ENCODE measurements at places on chromosomes 2 and 18.

- DNase-seq: no peak
These were observed 332.2 kb upstream of the LRP1B start for GRCh38 chr2:142463047-142463446.

DNA sequence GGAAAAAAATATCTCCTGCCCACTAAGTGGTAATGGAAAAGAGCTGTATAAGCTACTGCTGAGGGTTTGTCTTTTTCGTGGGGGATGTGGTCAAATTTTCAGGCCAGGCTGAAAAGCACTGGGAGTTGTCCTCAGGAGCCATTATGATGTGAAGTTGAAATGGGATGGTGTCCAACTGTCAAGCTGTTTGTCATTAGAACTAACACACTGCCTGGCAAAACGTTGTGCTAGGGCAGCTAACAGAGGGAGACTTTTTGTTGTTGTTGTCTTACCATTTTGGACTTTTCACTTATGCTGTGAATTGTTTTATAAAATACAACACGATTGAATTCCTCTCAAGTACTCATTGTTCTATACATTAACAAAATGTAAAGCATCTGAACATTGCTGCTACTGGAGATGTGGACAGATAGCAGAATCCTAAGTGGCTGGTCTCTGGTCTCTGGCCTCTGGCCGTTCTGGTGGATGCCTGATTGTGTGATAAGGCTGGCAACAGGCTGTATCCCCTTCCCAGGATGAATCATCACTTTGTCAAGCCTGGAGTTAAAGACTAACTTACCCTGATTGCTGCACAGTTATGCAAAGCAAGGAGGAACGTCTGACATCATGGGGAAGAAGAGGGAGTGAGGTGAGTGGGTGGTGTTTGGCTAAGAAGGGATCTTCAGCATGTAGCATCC, 2.3 kb downstream of the MYO1B start:
- no peak for DNase-seq

DNA sequence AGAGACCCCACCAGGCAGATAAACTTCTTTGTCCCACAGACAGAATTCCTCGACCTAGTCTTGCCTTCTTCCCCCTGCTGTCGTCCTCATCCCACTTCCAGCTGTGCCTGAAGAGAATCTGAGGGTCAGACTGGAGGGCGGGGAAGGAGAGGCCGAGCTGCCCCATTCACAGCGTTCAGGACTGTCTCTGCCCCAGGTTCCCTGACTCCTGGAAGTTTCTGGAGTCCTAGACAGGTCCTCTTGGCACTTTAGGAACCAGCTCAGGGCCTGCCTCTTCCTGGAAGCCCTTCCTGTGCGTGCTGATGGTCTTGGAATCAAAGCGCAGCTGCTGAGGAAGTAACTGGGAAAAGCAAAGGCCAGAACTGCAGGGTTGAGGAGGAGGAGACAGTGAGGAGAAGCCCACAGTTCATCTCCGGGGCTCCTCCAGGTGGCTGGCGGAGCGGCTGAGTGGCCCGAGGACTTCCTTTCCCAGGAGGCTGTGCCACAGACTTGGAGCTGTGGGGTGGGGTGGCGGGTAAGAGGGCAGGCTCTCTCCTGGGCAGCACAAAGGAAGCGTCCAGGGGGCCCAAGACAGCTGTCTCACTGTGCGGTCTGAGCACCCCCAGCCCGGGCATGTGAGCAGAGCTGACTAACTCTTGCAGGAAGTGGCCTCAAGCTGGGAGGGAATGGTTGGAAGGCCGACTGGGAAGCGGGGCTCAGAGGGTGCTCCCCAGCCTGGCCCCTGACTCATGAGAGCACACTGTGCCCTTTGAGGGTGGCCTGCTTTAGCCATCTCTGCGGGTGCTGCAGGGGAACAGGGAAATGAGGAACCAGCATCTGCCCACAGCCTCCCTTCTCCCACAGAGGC, 39.5 kb downstream of the SDC1 start:
- peak; percentile 80 for DNase-seq

DNA sequence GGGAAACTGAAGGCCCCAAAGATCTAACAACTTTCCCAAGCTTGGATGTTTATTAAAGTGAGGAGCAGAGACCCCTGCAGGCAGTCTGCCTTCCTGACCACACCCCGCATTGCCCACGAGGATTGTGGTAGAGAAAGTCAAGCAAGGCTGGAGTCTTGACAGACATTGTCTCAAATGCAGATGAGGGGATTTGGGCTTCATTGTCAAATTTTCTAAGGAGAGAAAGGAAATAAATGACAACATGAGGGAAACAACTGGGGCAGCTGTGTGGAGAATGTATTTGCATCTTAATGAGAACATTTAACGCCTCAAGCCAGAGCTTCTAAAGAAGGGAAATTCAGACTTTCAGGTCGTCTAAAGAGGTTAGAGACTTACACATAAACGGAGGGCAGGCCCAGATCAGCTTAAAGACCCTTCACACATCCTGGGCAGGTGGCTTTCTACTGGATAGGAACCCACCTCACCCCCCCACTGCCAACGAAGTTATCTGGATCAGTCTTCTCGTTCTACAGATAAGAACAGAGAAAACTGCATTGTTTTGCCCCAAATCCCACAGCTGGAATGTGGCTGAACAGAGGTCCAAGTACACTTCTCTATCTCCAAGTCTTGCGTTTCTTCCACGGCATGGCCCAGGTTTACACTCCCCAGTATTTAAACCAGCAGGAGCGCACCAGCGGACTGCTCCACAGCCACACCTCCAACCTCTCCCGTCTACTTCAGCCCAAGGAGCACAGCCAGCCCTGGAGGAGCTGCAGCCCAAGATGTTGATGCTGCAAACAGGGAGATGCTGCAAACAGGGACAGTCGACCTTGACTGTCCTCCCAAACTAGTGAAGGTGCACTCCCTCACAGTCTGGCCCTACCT, 16.2 kb upstream of the SCG2 start:
- no peak for DNase-seq

DNA sequence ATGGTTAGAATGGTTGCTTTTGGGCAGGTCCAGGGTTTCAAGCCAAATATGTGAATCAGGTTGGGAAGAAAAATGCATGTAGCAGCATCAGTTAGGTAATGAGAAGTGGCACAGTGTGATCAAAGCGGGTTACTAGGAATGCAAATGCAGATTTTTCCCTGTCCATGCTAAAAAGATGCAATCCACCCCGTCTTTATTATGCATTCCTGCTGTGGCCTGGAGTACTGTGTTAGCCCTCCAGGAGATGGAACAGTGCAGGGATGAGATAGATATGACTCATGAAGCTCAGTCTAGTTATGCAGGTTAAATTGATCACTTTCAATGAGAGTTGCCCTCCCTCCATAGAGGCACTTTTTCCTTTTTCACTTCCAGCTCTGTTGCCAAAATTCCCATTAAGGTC, 283.8 kb downstream of the CTNNA2 start:
- DNase-seq: no peak

- DNase-seq: no peak
These were observed 258.0 kb downstream of the MTX2 start for GRCh38 chr2:176526995-176527901.

DNA sequence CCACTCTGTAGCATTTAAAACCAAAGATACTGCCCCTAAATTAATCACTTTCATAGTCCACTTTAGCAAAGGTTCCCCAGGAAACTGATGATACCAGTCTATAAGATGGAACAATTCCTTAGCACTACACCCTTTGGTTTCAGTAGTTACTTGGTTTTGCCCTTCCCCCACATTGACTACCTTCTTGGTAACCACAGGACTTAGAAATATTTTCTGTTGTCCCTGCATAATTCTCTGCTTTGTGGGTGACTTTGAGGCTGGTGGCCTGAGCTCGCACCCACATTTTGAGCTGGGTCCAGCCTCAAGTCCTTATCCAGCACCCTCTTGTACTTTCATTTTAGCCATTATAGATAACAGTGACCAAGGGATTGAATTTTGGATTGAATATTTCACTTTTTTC, 23.1 kb downstream of the ELP2 start:
- DNase-seq: no peak

DNA sequence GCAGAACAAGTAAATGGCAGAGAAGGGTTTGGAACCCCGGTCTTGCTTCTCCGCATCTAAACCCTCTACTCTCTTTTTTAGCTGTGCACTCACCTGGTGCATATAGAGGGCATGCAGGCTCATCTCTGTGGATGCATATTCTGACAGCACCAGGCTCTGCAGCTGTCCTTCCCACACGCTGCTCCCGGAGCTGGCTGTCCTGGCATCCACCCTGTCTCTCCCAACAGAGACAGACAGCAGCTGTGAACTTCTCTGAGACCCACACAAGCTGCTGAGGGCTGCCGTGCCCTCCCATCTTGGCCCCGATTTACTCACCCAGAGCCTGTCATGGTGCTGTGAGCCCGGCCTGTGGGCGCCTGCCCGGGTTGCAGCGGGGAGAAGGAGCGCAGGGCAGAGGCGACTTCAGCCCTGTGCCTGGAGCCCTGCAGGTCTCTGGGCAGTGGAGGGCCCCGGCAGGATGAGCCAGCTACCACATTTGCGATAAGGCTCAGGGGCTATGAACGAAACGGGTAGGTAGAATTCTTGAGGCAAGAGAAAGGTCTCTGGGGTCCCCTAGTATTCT, 3.3 kb upstream of the ABCB6 start:
- DNase-seq: no peak

DNA sequence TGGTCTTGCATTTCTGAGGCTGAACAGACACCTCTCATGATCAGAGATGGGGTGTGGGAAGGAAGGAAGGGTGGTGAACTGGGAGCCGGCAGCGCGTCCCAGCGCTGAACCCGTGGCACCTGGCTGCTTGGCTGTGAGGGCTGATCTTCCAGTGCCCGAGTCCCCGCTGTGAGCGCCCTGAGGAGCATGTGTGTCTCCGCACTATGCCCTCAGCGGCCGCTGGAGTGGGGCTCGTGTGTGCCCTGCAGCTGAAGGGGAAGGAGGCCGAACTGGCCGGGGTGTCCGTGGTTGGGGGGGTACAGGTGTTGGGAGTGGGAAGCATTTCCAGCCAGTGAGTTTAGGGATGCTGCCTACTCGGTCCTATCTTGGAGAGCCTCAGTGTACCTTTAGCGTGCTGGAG, 82.2 kb downstream of the LDLRAD4 start:
- DNase-seq: no peak

- DNase-seq: no peak
These were observed 4.7 kb downstream of the ANKRD62 start for GRCh38 chr18:12098374-12098773.

GRCh38 chr2:63903003-63903402, 61.3 kb downstream of the UGP2 start:
- DNase-seq: no peak

GRCh38 chr2:133862400-133862977, 294.2 kb upstream of the NCKAP5 start:
- DNase-seq: no peak

GRCh38 chr2:8985561-8986326, 17.7 kb downstream of the MBOAT2 start:
- DNase-seq: no peak

DNA sequence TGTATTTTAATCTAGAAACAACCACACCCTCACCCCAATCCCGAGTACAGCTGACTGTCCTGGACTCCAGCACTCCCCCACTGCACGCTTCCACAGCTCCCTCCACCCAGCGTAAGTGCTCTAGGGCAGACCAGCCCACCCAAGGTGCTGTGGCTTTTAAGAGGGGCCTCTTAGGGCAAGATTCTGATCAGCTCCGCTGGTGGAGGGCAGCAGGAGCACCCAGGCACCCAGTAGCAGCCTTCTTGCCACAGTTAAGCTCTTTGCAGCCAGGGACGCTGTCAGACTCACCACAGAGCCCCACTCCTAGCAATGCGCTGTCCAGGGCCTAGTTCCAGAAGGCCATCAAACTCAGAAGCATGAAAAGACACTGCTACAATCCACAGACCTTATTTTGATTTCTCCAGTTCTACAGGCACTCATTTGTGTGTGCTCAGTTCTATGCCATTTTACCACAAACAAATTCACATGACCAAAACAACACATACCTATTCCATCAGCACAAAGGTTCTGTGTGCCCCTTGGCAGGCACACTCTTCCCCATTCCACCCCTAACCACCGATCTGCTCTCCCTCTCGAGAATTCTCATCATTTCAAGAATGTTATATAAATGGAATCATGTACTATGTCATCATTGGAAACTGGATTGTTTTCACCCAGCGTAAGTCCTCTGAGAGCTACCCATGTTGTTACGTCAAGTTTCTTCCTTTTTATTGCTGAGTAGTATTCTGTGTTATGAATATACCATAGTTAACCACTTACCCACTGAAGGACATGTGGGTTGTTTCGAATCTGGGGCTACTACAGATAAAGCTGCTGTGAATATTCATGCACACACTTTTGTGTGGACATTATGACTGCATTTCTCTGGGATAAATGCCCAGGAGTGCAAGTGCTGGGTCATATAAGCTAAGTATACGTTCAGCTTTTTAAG, 40.4 kb downstream of the PTPN2 start:
- DNase-seq: no peak

DNA sequence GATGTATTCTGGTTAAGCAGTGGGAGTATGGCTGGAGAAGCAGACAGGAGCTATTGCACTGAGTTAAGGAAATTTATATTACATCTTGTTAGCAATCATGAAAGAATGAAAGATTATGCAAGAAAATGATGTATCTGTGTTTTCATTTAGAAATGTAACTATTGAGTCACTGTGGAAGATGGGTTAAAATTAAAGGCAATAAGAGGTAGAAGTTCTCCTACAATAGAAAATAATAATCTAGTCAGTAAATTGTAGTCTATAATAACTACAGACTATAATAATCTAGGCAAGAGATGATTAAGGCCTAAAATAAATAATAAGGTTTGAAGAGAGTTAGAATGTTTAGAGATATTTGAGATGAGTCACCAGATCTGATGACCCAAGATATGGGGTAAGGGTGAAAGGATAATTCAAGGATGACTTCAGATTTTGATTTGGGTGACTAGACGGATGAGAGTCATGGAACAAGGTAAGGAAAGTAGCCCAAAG, 371.9 kb upstream of the KCNH7 start:
- no peak for DNase-seq

DNA sequence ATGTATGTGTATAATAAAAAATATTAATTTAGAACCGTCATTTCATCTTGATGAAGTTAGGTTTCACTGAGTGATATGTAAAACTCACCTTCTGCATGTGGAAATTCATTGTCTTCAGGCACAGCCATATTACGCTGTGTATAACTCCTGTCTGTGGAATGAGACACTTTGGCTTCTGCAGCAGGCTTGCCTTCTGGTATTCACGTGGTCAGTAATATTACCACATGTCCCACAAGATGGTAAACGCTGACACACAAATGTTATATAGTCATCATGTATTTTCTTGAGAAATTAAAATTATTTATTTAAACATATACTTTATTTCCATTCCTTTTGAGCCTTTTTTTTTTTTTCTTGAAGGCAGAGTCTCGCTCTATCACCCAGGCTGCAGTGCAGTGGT, 25.1 kb upstream of the AAK1 start:
- DNase-seq: no peak

GRCh38 chr2:150619607-150620330, 132.3 kb upstream of the RND3 start:
- DNase-seq: peak; percentile 19

GRCh38 chr2:167480232-167480985, 592.1 kb downstream of the XIRP2 start:
- no peak for DNase-seq

Measured in NCI-H146 (cell line).